ENCODE measurements at places on chromosomes 7 and 10.

DNA sequence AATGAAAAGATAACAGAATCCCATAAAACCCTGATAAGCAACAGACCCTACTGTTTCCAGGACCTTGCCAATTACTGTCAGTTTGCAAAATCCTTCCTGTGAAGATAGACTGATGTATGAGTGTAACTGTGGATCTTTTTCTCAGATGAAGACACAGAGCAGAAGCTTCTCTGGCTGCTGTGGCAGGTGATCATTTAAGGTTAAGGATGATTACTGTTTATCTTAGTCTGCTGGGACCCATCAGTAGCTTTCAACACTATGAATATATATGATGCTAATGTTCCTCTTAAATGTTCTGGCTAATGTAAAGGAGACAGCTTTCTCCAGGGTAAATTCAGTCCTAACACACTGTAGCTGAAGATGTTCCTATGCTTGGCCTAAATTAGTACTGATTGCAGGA lies 56.0 kb upstream of the CTTNBP2 start:
- no peak for DNase-seq

DNA sequence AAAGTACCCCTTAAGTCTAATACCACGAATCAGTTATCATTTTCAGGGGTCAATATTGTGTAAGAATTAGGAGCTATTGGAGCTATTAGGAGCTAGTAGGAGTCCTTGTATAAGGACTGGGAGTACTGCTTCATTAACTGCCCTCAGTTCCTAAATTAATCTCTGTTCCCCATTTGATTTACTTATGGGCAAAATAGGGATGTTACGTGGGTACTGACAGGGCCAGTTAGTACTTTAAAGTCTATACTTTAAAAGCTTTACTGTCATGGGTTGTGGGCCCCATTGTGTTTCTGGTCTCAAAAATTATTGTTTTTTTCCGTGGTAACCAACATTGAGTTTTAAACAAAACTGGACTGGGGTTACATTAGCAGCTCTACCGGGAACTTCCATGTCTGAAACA lies 60.3 kb downstream of the PRKAR2B start:
- DNase-seq = no peak

GRCh38 chr10:77962350-77963146 lies 36.0 kb upstream of the DLG5 start:
- no peak for DNase-seq

DNA sequence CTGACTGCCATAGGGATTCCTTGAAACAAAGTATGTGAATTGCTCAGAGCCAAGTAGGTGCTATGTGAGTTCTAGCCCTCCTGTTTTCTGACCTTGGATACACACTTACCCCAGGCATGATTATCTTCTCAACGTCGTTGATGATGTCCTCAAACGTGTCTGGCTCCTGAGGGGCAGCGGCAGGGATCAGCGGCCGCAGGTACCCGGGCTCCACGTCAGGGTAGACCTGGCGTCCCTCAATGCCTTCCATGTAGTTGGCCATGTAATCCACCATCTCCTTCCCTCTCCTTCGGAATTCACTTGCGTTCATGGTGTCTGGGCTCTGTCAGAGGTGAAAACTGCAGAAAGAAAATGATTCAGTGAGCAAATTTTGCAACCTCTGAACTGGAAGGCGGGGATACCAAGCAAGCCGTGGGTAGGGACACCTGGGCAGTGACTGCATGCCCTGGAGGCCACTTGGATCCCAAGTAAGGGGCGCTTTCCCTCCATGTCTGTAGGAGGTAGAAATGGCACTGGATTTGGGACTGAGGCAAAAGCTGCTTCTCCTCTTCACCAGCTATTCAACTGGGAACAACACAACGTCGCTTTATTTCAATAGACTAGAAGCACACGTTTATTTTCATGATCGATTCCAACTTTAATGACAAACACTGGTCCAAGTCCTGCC lies 21.3 kb downstream of the DDC start:
- no peak for DNase-seq

DNA sequence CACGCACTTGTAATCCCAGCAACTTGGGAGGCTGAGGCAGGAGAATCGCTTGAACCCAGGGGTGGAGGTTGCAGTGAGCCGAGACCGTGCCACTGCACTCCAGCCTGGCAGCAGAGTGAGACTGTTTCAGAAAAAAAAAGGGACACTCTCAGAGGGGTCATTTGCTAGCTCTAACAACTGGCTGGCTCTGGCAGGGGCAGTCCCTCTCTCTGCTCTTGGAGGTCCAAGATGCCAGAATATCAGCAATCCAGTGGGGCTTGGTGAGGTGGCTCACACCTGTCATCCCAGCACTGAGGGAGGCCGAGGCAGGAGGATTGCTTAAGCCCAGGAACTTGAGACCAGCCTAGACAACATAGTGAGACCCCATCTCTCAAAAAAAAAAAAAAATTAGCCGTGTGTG lies 2.5 kb upstream of the PILRA start:
- DNase-seq = no peak

GRCh38 chr10:113879691-113880090 lies 25.2 kb downstream of the NHLRC2 start:
- DNase-seq = peak; percentile 63

GRCh38 chr7:18337048-18337809 lies 158.3 kb upstream of the HDAC9 start:
- DNase-seq = no peak

DNA sequence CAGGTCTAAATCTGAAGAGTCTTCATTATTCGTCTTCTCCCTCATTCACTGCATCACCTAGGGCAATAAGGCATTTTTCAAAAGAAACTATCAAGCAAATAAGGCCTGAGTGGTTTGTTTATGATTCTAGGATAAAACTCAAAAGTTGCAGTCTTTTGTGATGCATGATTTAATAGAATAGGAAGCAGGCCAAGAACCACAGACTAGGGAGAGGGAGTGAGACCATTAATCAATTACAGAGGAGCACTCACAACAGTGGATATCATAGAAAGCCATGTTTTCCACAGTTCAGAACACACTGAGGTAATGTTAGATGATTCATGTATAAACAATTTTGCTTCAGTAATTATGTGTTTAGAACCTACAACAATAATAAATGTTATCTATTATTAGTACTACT lies 87.8 kb upstream of the LRRTM3 start:
- no peak for DNase-seq

DNA sequence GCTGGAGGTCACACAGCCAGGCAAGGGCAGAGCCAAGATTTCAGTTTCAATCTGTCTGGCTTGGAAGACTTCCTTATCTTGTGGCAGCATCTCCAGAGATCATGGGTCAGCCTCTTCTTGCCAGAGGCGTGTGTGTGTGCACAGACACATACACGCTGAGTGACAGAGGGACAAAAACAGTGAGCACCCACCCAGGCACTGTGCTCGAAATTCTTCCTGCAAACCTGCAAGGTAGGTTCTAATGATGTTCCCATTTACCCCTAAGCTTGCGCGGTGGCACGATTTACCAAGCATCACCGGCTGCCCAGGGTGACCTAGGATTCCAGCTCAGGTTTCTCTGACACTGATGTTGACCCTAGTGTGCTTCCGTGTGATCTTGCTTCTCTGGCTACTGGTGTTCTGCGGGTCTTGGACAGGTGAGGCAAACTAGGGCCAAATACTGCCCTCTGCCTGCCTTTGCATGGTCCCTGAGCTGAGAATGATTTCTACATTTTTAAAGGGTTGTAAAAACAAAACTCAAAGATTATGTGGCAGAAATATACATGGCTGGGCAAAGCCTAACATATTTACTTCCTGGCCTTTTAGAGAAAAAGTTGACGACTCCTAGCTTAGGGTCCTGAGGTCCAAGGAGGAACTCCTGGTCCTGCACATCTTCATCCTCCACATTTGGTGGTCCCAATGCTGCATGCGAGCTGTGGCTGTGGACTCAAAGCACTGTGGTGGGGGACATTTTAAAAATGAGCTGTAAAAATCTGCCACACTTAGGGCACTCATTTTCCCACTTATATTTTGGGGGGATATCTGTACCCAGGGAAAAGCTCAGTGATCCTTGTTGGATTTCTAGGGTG lies 268.5 kb downstream of the RPS24 start:
- DNase-seq = no peak

DNA sequence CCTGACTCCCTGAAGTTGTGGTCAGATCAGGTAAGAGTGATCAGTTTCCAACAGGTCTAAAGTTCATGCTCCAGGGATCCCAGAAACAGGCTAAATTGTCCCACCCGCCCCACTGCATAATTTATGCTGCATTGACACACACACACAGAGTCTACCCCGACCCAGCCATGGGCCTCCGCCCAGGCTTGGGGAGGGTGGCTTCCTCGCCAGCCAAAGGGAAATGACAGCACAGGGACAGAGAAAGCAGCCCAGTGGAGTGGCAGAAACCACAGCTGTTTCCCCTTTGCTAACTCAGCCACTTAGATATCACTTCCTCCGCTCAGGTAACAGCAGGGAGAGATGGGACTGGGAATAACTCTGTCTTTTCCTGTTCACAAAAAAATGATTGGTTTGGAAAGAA lies 9.4 kb downstream of the SH3PXD2A start:
- peak; percentile 22 for DNase-seq

DNA sequence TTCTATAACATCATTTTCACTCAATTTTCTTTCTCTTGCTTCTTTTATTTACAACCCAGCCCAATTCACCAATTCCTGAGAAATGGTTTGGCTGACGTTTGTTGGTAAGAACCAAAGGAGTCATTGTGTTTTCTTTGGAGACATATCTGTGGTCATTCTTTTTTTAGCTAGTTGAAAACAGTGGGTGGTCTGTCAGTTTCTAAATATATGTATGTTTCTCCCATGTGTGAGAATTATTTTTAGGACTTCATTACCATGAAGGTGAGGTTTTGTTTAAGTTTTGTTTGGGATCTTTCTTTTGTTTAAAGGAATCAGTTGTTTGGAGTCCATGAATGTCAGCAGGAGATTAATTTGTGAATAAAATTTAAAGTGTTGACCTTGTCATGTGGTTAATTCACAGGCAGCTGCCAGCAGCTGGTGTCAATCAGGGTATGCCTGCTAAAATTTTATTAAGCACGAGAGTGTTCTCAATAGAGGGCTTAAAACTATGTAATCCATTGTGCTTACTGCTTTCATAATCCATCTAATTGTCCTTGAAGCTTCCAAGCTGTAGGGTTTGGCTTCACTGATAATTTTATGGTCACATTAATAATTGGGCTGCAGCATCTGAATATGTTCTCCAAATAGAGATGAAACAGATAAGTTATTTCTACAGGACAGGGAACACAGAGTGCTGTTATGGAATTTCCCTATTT lies 38.7 kb downstream of the INSYN2A start:
- no peak for DNase-seq

DNA sequence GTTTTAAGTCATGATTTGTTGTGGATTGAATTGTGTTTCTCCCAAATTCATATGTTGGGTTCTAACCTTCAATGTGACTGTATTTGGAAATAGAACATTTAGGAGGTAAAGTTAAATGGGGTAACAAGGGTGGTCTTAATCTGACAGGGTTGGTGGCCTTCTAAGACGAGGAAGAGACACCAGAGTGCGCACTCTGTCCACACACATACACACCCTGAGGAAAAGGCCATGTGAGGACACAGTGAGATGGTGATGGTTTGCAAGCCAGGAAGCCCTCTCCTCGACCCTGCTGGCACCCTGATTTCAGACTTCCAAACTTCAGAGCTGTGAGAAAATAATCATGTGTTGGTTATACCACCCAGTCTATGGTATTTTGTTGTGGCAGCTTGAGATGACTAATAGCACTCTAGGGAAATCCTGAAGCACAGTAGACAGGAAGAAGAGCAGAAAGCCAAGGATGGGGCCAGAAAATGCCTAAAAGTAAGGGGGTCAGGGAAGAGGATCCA lies 28.0 kb upstream of the SEM1 start:
- no peak for DNase-seq

- DNase-seq = no peak
Measured at GRCh38 chr10:88528201-88528600, 54.9 kb downstream of the RNLS start.

DNA sequence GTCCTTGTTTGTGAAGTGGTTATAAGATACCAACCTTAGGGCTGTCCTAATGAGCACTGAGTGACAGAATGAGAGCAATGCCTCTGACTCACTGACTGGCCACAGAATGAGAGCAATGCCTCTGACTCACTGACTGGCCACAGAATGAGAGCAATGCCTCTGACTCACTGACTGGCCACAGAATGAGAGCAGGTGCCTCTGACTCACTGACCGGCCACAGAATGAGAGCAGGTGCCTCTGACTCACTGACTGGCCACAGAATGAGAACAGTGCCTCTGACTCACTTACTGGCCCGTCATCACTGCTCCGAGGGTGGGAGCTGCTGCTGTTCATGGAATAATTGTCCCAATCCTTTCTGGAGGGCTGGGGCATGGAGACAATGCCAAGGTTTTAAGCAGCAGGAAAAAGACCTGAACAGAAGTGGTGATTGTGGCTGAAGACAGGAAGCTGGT lies 265.2 kb upstream of the PPP2R2D start:
- DNase-seq = peak; percentile 26

- no peak for DNase-seq
Measured at GRCh38 chr7:157576415-157576814, 239.6 kb downstream of the DNAJB6 start.

GRCh38 chr7:105655067-105655466 lies 73.8 kb upstream of the EFCAB10 start:
- DNase-seq = no peak

GRCh38 chr10:123409426-123409825 lies 255.2 kb downstream of the BUB3 start:
- no peak for DNase-seq

- no peak for DNase-seq
Measured at GRCh38 chr7:121204537-121204936, 124.3 kb upstream of the WNT16 start.

GRCh38 chr7:363626-364025 lies 73.7 kb downstream of the FOXL3 start:
- no peak for DNase-seq

DNA sequence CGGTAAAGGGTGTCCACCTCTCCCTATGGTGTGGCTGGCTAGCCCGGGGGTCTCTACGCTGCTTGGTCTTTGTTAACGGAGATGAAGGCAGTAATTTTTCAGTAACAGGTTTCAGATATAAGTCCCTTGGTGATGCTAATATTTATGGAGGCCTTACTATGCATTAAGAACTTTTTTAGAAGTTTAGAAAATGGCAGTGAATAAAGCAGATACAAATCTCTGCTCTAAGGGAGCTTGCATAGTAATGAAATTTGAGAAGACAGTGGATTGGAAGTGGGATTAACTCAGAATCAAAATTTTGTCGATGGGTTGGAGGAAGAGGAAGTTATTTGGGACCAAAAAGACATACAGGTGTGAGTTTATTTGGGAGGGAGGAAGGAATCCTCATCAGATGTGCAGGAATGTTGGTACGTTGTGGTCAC lies 445 bp downstream of the SSBP1 start:
- DNase-seq = no peak

DNA sequence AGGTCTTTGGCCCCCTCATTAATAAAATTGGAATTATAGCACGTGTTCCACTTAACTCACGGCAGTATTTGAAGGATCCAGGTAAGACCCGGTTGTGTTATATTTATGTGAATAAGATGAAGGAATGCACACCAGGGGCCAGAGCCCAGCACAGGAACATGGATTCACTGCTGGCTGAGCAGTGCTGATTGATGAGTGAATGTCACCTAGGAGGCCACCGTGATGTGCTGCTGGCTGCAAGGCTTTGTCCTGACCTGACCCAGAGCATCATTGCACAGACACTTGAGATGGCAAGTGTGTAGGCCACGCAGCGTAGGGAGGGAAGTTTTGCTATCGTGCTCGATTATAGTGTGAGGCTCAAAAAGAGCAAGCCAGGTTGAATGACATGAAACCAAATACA lies 350.7 kb upstream of the MGMT start:
- no peak for DNase-seq

GRCh38 chr7:148256433-148256832 lies 334.1 kb upstream of the C7orf33 start:
- no peak for DNase-seq

GRCh38 chr10:103803941-103804340 lies 51.4 kb downstream of the SH3PXD2A start:
- no peak for DNase-seq

Measured in GM12865 (cell line).